Stimulated activated CD4-positive, alpha-beta T cell treated with anti-CD3 and anti-CD28 coated beads, Interleukin-1b, Interleukin-23, amount 100 ng/mL, for 24 hours (primary cell): ENCODE measurements at places on chromosomes 5 and 9.

- no peak for DNase-seq
Observed at GRCh38 chr9:88829276-88829675, 162.0 kb upstream of the S1PR3 start.

DNA sequence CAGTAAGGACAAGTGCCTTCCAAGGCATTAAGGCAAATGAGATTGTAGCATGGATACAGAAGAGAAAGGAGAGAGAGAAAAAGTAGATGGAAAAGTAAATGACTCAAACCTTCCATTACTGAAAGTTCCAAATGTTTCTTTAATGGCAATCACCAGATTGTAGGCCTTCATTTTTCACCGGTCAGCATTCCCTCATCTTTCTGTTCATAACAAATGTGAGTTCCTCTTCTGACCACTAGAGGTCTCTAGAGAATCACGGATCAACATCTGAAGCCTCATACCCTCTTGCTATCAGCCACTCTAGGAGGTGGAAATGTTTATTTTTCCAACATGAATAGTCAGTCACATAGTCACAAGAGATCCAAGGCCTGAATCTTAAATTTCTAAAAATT lies 73.6 kb upstream of the RPS23 start:
- DNase-seq = no peak

GRCh38 chr9:133640580-133641395 lies 4.6 kb downstream of the DBH start:
- no peak for DNase-seq

DNA sequence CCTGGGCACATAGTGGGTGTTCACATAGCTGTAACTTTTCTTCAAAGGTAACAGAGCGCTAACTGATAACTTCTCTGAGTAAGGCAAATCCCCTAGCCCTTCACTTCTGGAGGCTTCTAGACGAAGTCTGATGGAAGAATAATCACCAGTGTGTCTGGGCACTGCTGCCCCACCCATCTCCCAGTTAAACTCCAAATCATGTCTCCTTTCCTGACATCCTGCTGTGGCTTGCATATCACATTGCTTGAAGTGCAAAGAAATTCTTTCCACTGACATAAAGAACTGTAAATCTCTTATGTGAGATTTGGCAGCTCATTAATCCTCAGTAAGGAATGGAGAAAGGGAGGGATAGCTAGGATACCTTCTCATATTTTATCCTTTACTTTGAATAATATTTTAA lies 74.6 kb downstream of the MARCHF11 start:
- no peak for DNase-seq

DNA sequence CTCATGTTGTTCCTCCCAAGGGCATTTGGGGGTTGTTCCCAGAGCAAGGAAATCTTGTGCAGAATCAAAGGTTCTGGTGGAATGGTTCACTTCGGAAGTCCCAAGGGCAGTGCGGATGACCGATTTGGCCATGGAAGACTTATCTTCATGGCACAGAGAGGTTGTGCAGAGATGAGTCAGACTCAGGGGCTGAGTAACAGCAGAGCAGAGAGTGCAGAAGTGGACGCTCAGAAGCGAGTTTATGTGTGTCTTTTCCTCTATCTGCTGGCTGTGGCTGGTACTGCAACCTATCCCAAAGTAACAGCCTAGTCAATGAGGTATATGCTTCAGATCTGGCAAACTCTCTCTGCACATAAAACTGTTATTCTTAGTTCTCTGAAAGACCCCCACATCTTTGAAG lies 118.1 kb downstream of the DPYSL3 start:
- no peak for DNase-seq

- no peak for DNase-seq
Observed at GRCh38 chr5:172052450-172053236, 46.2 kb upstream of the FBXW11 start.

DNA sequence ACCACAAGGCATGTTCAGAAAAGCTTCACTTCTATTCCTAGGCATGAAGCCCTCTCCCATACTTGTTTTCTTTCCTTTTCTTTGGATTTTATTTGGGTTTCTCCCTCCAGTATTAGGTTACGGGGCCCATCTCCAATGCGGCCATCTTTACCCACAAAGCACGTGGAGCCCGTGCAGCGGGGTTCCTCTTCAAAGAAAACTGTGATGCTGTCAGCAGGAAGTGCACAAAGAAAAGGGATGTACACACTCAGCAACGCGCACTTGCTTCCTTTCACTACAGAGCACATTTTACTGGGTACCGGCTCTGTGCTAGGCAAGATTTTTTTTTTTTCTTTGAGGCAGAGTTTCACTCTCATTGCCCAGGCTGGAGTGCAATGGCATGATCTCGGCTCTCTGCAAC lies 106.6 kb downstream of the COL23A1 start:
- no peak for DNase-seq

GRCh38 chr9:127963359-127964064 lies 17.3 kb downstream of the EEIG1 start:
- no peak for DNase-seq

DNA sequence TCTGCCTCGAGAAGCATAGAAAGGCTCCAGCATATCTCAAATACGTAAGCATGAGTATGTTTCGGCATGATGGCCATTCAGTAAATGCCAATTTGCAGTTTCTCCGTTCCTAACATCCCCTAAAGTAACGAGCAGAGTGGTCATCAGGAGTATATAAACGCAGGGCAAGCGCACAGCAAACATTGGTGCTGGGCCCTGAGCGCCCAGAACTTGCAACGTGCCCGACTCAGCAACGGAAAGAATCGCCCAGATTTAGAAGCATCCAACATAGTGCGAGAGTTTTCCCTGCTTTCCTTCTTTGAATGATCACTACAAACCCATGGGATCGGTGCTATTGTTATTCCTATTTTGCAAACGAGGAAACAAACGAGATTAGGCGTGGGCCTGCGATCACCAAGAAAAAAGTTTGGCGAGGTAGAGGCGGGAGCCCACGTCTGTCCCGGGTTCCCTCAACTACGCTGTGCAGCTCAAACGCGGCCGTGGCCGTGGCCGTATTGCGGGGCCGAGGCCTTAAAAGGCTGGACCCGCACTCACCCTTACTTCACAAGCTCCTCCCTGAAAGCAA lies 505 bp downstream of the RPS14 start:
- no peak for DNase-seq

DNA sequence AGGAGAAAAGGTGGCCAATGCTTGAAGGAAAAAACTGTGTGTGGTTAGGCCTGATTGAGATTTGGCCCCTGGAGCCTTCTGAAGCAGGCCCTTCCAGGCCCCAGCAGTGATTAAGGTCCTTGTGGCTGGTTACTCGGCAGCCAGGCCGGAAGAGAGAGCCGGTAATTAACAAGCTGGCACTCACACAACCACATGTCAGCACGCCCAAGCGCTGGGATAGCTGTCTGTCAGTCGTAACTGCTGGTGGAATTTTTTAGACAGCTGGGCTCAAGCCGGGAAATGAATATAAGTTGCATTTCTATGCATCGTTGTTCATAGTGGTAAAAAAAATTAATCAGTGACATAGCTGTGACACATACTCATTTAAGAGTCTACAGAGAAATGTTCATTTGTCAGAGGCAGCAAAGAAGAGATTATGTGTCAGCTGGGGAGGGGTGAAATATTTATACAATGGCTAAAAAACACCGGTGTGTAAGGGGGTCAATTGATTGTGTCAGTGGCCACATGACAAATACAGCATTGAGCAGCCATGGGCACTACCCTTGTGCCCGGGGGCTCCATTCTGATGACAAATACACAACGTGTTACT lies 13.7 kb upstream of the ARAP3 start:
- DNase-seq = no peak

GRCh38 chr5:2093859-2094615 lies 211.3 kb upstream of the IRX4 start:
- no peak for DNase-seq

DNA sequence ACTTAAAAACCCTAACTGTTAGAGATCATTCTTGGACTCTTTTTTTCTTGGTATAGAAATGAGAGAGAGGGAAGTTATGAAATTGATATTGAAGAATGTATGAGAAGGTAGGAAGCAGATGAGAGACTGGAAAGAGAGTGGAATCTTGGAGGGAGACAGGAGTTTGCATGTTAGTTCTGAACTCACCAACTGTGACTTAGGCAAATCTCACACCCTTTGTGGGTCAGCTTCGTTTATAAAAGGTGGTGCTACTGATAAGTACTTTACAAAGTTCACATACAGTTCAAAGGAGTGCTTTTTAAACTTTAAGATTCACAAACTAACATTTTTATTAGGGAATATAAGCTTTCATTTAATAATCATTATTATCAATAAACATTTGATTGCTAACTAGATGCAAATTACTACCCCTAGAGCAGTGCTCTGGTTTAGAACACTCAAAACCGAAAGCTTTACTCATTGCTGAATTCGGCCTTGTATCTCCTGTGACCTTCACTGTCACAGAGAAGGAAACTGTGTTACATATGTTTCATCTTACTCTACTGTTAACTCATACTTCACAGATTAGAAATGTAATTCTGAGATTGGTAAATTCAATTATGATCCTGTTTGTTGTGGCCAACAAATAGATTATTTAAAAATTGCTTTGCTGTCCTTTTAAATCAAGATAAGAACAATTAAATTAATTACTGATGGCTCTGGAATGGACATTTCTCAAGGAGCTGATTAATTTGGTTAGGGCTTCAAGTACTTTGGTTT lies 143.2 kb downstream of the RMI1 start:
- no peak for DNase-seq

DNA sequence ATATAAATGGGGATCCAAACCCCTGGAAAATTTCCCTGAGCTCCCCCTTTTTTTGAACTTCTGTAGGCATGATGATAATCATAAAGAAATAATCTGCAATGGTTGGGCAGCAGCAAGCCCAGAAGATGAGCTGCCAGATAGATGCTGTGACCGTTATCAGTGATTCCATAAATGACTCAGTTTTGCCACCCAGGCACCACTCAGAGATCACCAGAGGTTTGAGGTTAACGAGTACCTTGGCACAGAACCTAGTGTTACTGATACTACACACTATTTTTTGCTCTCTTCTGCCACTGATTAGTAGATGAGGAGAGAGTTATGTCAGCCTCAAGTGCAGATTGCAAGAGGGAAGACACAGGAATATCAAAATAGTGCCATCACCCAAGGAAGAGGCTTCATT lies 199.3 kb upstream of the PTGER4 start:
- peak; percentile 17 for DNase-seq

DNA sequence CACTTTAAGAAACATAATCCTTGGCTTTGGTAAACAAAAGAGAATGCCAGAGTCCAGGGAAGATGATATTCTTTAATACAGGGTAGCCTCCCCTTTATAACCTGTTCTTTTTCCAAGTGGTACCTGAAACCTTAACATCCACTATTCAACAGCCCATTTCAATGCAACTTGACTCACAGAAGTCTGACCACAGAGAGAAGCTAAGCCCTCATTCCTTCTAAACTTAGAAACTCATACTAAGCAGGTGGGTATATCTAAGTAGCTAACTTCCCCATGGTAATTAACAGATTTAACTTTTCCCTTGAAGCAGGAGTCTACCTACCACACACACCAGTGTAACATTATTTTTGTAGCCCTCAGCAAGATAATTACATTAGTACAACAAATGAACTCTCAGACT lies 91.9 kb downstream of the CEMIP2 start:
- DNase-seq = no peak

- DNase-seq = no peak
Observed at GRCh38 chr5:76874088-76874581, 24.3 kb downstream of the S100Z start.

GRCh38 chr9:113261917-113262671 lies 13.3 kb downstream of the CDC26 start:
- no peak for DNase-seq

DNA sequence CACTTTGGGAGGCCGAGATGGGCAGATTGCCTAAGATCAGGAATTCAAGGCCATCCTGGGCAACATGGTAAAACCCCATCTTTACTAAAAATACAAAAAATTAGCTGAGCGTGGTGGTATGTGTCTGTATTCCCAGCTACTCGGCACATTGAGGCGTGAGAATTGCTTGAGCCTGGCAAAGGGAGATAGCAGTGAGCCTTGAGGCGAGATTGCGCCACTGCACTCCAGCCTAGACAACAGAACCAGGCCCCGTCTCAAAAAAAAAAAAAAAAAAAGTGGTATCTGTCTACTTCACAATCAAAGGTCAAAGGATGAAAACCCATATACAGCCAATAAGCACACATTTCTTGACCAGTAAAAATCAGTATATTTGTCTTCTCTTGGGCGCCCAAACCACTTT lies 728.5 kb upstream of the ADAMTS16 start:
- DNase-seq = no peak

GRCh38 chr5:111262153-111262552 lies 38.0 kb downstream of the CAMK4 start:
- DNase-seq = no peak

GRCh38 chr9:71608825-71609447 lies 159.4 kb downstream of the CEMIP2 start:
- DNase-seq = no peak

- no peak for DNase-seq
Observed at GRCh38 chr9:112863746-112864145, 26.9 kb downstream of the SLC46A2 start.
